Upper lobe of right lung (tissue), 1 donor: ENCODE measurements at places on chromosomes 4 and X.

DNA sequence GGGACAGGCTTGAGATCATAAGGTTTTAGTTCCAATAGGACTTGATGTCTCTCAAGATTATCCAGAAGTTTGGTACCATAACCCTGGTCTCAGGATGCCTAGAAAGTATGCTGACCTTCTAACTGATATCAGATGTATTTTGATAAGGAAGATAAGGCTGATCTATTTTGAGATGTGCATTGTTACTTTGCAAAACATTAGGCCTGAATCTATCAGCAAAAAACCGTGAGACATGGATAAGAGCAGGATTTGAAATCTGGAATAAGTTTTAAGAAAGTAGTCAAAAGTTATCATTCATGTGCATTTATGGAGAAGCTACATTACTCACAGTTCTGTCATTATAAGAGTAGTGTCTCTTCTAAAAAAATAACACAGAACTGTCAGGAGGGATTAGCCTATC is 467.1 kb upstream of the HS3ST1 start:
- no peak for DNase-seq

DNA sequence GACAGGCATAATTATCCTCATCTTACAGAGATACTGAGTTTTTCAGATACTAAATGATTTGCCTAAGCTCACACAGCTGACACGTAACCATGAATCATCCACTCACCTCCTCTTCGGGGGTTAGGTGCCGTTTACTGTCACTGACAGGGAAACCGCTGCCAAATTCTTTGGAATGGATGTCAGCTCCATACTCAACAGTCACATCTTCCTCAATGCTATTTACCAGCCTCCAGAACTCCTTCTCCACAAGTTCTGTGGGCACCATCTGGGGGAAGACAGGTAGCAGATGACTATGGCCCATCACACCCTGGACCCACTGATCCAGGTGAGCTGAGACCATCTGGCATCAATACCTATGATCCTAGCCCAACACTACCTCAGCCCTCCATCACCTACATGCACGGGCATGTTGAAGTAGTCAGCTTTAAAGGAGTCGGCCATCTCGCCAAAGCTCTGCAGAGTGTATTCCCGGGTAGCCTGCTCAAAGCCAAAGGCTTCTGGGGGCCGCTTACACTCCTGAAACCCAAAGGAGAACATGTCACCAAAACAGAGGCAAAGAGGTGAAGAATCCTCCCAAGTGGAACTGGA is 13.5 kb downstream of the KDM5C start:
- no peak for DNase-seq

DNA sequence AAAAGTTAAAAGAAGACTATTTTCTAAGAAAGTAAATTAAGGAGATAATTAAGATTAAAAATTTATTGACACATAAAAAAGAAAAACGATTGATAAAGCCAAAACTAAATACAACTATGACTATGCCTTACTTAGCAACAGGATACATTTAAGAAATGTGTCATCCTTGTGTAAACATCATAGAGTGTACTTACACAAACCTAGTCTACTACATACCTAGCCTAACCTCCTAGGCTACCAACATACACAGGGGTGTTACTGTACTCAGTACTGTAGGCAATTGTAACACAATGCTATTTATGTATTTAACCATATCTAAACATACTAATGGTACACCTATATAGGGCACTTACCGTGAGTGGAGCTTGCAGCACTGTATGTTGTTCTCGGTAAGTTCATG is 108.3 kb downstream of the ANXA10 start:
- no peak for DNase-seq

- no peak for DNase-seq
Measured at GRCh38 chr4:102663073-102663472, 97.7 kb downstream of the MANBA start.
